Tongue (tissue), 3 donors: ENCODE measurements at places on chromosomes 13 and 19. TPM values are rescaled to one million over a fixed set of nuclear protein-coding genes. Genes with fewer than 3 reads are reported as not detected.

DNA sequence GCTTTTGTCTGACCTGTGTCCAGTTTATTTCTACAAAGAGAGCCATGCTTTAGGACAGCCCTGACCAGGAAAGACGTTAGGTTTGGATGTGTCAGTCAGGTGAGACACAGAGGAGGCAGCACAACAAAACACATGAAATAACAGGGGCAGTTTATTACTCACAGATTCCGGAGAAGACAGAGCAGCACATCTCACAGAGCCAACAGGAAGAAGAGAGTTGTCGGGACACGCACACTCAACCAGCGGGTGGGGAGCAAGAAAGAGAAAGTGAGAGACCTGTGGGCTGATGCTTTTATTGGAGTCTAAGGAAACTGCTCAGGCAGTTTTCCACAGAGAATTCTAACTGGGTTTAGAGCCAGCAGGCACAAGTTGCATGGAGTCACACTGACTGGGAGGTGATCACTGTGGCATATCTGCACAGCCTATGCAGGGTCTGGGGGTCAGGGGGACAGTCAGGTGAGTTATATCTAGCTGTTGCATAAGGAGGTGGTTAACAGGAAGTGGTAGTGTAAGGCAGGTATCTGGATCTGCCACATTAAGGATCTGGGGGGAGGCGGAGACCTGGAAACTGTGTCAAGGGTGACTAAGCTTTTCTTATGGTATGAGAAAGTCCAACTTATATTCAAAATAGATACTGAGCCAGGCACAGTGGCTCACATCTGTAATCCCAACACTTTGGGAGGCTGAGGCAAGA, 24.1 kb upstream of the CEACAM20 start:
- no peak for DNase-seq

DNA sequence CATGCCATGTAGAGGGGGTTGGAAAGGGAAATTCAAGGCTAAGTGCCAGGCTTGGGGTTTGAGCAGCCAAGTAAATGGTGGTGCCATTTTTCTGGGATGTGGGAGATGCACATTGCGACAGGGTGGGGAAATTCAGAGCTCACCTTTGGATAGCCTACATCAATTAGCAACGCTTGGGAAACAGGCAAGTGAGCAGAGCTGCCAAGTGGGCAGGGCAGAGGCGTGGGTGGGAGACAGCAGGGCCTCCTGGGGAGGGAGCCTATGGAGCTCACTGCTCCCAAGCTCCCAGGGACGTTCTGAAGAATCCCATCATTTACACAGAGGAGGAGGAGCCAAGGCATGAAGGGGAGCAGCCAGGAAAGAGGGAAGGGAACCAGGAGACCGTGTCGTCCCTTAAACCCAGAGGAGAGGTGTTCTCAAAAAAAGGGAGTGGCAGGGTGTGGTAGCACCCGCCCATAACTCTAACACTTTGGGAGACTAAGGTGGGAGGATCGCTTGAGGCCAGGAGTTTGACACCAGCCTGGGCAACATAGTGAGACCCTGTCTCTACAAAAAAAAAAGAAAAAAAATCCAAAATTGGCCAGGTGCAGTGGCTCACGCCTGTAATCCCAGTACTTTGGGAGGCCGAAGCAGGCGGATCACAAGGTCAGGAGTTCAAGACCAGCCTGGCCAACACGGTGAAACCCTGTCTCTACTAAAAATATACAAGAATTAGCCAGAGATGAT, 11.5 kb upstream of the CCNE1 start:
- DNase-seq, result no peak

DNA sequence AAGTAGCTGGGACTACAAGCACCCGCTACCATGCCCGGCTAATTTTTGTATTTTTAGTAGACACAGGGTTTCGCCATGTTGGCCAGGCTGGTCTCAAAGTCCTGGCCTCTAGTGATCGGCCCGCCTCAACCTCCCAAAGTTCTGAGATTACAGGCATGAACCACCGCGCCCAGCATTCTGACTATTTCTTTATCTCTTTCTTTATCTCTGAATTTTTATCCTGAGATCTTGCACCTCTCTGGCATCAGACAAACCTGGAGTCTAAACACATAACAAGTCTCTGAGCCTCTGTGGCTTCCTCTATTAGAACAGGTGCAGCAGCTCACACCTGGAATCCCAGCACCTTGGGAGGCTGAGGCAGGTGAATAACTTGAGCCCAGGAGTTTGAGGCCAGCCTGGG, 28.5 kb downstream of the ARHGEF18 start:
- no peak for DNase-seq

DNA sequence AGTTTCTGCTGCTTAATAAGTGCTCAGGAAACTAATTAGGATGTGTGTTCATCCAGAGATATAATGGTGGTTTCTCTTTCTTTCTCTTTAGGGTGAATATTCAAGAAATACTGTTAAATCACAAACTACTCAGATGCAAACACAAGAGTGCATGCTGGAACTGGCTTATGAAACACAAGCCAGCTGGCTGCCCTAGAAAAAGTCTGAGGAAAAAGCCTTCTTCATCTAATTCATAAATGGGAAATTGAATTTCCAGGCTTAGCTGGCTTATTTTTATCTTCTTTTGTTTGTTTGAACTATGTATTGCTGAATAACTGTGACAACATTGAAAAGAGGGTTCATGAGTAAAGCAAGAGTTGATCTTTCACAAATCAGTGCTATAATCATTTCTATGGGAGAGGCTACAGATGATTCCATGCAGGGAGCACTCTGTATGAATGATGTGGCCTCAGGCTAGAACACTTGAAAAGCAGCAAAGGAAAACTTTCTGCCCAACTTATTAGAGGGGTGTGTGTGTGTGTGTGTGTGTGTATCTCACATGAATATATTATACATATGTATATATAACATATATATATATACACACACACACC, 69.8 kb upstream of the SCEL start:
- peak; percentile 46 for DNase-seq

DNA sequence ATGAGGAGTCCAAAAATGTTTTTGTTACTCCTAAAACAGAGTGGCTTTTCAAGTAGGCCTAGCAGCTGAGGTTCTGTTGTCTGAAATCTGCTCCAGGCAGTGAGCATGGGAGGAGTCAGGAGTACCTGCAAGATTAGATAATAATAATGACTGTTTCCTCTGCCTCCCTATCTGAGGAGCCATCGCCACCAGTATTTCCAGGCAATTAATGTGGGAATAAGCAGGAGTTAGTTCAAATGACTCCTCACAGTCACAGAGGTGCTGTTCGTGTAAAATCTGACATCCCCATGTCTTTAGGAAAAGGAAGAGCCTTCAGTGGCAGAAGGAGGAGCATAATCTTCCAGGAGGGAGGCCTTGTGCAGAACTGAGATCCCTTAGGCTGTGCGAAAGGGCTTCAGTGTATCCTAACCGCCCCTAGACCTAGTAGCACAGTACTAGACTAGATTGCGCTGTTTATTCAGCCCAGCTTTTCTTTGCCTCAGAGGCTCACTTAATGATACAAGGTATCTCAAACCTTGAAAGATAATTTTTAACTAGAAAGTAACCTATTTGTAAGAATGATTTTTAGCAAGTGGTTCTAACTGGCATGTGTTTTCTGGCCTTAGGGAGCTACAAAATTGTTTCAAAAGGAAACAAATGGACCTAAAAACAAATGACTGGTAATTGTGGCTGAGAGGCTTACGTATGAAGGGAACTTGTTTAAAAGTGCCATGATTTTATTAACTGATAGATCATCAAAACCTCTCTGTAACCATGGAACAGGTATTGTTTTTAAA, 49.0 kb downstream of the FREM2 start:
- DNase-seq, result no peak

KCNRG gene
- total RNA-seq, result 4.3 TPM
